ENCODE measurements at places on chromosomes 6 and 20. TPM values are rescaled to one million over a fixed set of nuclear protein-coding genes. Genes with fewer than 3 reads are reported as not detected.

The ABCF1 gene
- total RNA-seq = 43.6 TPM

The KHDRBS2 gene
- total RNA-seq = 1.2 TPM

The LIN28B gene
- 0.12 TPM for total RNA-seq

The PHIP gene
- 20.5 TPM for total RNA-seq

The CALHM6 gene
- 1.5 TPM for total RNA-seq

The HRH3 gene
- not detected for total RNA-seq

- H3K4me1 ChIP-seq = peaks cover 3% of the 10 kb centered on the region
- DNase-seq = no peak
- H3K36me3 ChIP-seq = no peaks in the 10 kb centered on the region
- no peak within 1 kb of the TSS for H3K27ac ChIP-seq
- no peak within 1 kb of the TSS for H3K4me3 ChIP-seq
These were observed at the start of gene ALDH8A1 for GRCh38 chr6:134949927-134950326. Gene ALDH8A1 (minus strand): TSS chr6:134950101. CDS start chr6:134950053, 48 bp downstream.

DNA sequence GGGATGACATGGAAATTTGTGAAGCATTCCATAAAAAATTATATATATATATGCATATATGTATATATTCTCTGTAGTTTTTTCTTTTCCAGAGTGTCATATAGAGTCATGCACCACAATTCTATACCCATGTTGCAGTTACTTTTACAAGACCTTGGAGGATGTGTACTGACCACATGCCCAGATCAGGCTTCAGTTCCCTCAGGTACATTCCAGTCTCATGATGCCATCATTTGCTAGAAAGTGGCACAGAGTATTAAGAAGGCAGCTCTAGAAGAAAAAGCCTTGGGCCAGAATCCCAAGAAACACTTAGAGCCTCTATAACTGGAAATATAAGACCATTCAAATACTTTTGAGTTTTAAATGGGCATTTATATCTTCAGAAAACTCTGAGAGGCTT, 685.5 kb upstream of the FLRT3 start:
- no peak overlapping the region for H3K27ac ChIP-seq
- no peaks in the 10 kb centered on the region for H3K36me3 ChIP-seq
- no peak for DNase-seq
- H3K4me1 ChIP-seq = no peaks in the 10 kb centered on the region
- no peaks in the 10 kb centered on the region for H3K27me3 ChIP-seq

- no peak overlapping the region for H3K27ac ChIP-seq
- no peaks in the 10 kb centered on the region for H3K36me3 ChIP-seq
- DNase-seq = no peak
- H3K4me1 ChIP-seq = no peaks in the 10 kb centered on the region
- H3K27me3 ChIP-seq = no peaks in the 10 kb centered on the region
- no peak overlapping the region for H3K4me3 ChIP-seq
These were observed 37.4 kb upstream of the RIPPLY2 start for GRCh38 chr6:83815631-83816272.

DNA sequence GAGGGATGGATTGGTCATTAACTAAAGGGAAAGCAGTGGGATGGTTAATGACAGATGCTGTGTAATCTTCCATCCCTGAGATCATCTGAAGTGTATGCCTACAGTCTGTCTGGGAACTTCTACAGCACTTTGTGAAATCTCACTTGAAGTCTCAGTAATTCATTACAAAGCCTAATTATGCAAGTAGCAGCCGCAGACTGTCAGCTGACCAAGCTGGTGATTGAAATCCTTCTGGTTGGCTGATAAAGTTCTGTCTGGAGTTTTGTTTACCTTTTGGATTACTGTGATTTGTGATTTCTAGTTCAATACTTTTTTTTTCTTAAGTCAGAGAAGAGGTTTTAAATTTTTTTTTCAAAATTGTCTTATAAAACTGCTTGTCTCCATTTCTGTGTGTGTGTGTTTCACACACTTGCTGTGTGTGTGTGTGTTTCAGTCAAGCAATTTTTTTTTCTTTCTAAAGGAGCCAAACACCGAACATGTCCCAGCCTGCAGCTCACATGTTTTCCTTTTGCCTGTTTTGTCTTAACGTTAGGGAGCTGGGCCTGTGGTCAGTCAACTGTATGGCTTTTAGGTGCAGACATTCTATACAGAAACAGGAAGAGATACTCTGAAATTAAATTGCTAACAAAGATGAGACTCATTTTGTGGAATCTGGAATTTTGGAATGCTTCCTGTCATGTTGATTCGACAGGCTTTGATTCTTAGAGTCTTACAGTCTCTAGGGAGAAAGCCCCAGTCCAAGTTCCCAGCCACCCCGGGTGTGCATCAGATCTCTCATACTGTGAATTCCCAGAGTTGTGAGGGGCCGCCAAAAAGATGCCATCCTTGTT, 28.5 kb upstream of the ADGRF4 start:
- H3K4me3 ChIP-seq = no peak overlapping the region
- H3K4me1 ChIP-seq = no peaks in the 10 kb centered on the region
- H3K36me3 ChIP-seq = no peaks in the 10 kb centered on the region

GRCh38 chr6:140581601-140582000, 1207.2 kb upstream of the CITED2 start:
- no peaks in the 10 kb centered on the region for H3K27me3 ChIP-seq
- no peak for DNase-seq
- no peak overlapping the region for H3K27ac ChIP-seq
- H3K4me1 ChIP-seq = no peaks in the 10 kb centered on the region

GRCh38 chr6:112049026-112049799, 4.7 kb upstream of the CCN6 start:
- no peak overlapping the region for H3K27ac ChIP-seq
- H3K4me1 ChIP-seq = no peaks in the 10 kb centered on the region
- DNase-seq = no peak
- no peak overlapping the region for H3K4me3 ChIP-seq
- no peaks in the 10 kb centered on the region for H3K27me3 ChIP-seq

DNA sequence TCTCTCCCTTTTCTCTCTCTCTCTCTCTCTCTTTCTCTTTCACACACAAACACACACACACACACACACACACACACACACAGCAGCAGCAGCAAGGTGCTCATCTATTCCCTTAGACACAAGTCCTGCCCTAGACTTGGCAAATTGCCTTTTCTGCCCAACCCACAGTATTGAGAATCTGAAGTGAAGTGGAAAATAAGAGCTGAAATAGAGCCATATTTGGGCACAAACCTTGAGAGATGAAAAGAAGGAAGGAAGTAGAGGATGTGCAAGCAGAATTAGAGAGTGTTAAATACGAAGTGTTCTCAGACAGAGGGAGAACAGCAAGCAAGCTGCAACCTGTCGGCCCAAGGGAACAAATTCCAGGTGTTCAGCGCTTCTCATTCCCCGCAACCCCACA, 557.5 kb upstream of the NOX3 start:
- no peak overlapping the region for H3K4me3 ChIP-seq
- no peak overlapping the region for H3K27ac ChIP-seq
- no peaks in the 10 kb centered on the region for H3K36me3 ChIP-seq

DNA sequence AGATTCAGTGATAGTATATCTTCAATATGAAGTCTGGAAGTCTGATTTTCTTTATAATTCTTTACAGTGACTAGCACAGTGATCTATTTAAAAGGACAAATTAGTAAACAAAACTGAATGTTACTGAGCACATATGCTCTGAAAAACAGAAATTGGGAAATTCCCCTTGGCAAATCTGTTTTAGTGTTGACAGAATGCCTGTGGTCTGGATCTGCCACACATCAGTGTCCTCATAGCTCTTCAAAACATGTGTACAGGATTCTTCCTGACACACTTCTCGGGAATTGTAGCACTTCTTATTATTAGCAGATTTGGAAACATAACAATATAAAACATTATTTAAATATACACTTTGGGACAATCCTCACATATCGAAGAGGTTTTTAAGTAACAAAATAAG, 354.3 kb downstream of the COL12A1 start:
- no peak overlapping the region for H3K27ac ChIP-seq
- H3K36me3 ChIP-seq = no peaks in the 10 kb centered on the region
- DNase-seq = no peak

DNA sequence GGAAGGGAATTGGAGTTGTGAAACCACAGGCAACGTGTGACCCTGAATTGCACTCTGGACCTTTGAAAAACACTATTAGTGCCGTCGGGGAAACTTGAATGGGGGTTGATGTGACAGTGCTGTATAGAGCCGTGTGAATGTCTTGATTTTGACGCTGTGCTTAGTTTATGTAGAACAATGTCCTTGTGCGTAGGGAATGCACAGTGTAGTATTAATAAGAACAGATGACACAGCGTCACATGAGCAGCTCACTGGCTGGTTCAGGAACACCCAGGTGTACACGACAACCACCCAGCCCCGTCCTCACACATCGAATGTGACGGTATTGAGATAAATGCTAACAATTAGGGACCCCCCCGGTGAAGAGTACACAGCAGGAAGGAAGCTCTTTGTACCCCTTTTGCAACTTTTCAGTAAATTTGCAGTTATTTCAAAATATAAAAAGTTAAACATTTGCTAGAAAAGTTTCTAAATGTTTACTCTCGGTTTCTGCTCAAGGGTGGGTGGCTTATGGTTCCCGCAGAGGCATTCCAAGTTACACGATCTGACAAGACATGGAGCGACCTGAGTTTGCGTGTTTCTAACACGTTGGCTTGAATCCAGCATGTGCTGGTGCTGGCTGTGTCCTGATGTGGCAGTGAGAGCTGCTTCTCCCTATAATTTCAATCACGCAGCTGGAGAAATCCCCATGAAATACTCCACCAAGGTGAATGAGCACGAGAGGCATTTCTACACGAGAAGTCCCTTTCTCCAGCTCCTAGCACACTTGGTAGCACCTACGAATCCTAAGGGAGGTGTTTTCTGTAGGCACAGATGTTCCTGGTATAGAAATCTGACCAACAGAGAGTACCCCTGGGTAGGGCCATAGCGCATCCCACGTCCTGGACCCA, 208.0 kb upstream of the EXOC2 start:
- H3K4me1 ChIP-seq = no peaks in the 10 kb centered on the region
- no peaks in the 10 kb centered on the region for H3K36me3 ChIP-seq
- DNase-seq = no peak
- H3K27me3 ChIP-seq = no peaks in the 10 kb centered on the region
